ENCODE measurements at places on chromosomes 6 and 20. TPM values are rescaled to one million over a fixed set of nuclear protein-coding genes. Genes with fewer than 3 reads are reported as not detected.

- peaks cover 8% of the 10 kb centered on the region for H3K4me1 ChIP-seq
- H3K27ac ChIP-seq = no peak overlapping the region
- H3K36me3 ChIP-seq = no peaks in the 10 kb centered on the region
- no peaks in the 10 kb centered on the region for H3K27me3 ChIP-seq
- DNase-seq = no peak
These were observed 68.7 kb upstream of the TIAM2 start for GRCh38 chr6:154926366-154926765.

DNA sequence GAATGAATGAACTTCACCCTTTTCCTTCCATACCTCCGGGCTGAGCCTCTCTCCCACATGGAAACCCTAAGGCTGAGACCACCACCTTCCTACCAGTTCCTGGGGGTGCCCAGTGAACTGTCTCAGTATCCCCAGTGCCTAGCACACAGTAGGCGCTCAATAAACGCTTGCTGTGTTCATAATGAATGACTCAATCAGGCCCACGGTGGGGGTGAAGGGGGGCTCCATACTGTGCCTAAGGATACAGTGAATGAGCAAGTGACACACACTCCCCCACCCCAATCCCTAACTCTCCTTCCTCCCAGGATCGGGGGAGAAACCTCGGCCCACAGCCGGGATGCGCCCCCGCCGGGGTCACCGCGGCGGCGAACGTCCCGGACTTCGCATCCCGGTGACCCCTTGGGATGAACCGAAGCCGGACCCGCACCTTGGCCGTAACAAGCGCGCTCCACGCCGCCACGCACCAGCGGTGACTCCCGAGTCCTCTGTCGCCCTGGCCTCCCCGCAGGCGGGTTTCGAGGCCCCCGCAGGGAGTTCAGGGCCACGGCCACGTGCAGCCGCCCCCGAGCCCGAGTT, 592 bp downstream of the KCNG1 start:
- H3K4me1 ChIP-seq = peaks cover 4% of the 10 kb centered on the region
- no peak for DNase-seq
- peaks cover 57% of the 10 kb centered on the region for H3K27me3 ChIP-seq
- no peak overlapping the region for H3K27ac ChIP-seq
- H3K4me3 ChIP-seq = peak overlapping the region; percentile 10

GRCh38 chr6:32189742-32190053, 304 bp downstream of the PBX2 start:
- H3K36me3 ChIP-seq = peaks cover 47% of the 10 kb centered on the region
- no peak for DNase-seq
- peak overlapping the region; percentile 85 for H3K4me3 ChIP-seq
- peak overlapping the region; percentile 94 for H3K27ac ChIP-seq
- no peaks in the 10 kb centered on the region for H3K27me3 ChIP-seq

- no peak overlapping the region for H3K27ac ChIP-seq
- H3K4me1 ChIP-seq = no peaks in the 10 kb centered on the region
- H3K27me3 ChIP-seq = no peaks in the 10 kb centered on the region
- no peaks in the 10 kb centered on the region for H3K36me3 ChIP-seq
- no peak for DNase-seq
- H3K4me3 ChIP-seq = no peak overlapping the region
These were observed 284.6 kb upstream of the ID4 start for GRCh38 chr6:19552588-19552987.

GRCh38 chr6:12116264-12116800, 104.2 kb downstream of the HIVEP1 start:
- no peaks in the 10 kb centered on the region for H3K27me3 ChIP-seq
- peaks cover 61% of the 10 kb centered on the region for H3K4me1 ChIP-seq
- peaks cover 48% of the 10 kb centered on the region for H3K36me3 ChIP-seq
- DNase-seq = no peak
- no peak overlapping the region for H3K4me3 ChIP-seq

GRCh38 chr20:41577129-41578009, 40.8 kb downstream of the CHD6 start:
- H3K4me1 ChIP-seq = peaks cover 41% of the 10 kb centered on the region
- no peak overlapping the region for H3K4me3 ChIP-seq
- peaks cover 7% of the 10 kb centered on the region for H3K36me3 ChIP-seq
- H3K27me3 ChIP-seq = no peaks in the 10 kb centered on the region

GRCh38 chr6:87721311-87721710, 19.3 kb upstream of the AKIRIN2 start:
- no peak for DNase-seq
- no peak overlapping the region for H3K27ac ChIP-seq
- no peak overlapping the region for H3K4me3 ChIP-seq
- H3K36me3 ChIP-seq = no peaks in the 10 kb centered on the region
- H3K4me1 ChIP-seq = peaks cover 27% of the 10 kb centered on the region

BTNL2 gene
- not detected for total RNA-seq

DPPA5 gene
- total RNA-seq = not detected

LHFPL5 gene
- not detected for total RNA-seq

POU5F1 gene
- 0.52 TPM for total RNA-seq

TSPO2 gene
- total RNA-seq = not detected

TRMT6 gene
- total RNA-seq = 27.1 TPM

ADIG gene
- total RNA-seq = not detected
